ENCODE measurements at places on chromosomes 3 and 15.

GRCh38 chr3:171255236-171255806, 204.9 kb downstream of the TNIK start:
- H3K27ac ChIP-seq, result no peak overlapping the region
- no peak overlapping the region for H3K4me3 ChIP-seq
- H3K36me3 ChIP-seq, result no peaks in the 10 kb centered on the region
- no peaks in the 10 kb centered on the region for H3K27me3 ChIP-seq
- DNase-seq, result no peak
- peaks cover 4% of the 10 kb centered on the region for H3K4me1 ChIP-seq

- peak; percentile 28 for DNase-seq
- no peaks in the 10 kb centered on the region for H3K36me3 ChIP-seq
- H3K4me3 ChIP-seq, result no peak overlapping the region
- H3K27ac ChIP-seq, result no peak overlapping the region
These were observed 60.9 kb downstream of the TLNRD1 start for GRCh38 chr15:81061490-81062253.

GRCh38 chr3:175869404-175869803, 1010.3 kb downstream of the NAALADL2 start:
- DNase-seq, result no peak
- H3K27ac ChIP-seq, result no peak overlapping the region
- H3K36me3 ChIP-seq, result no peaks in the 10 kb centered on the region
- no peak overlapping the region for H3K4me3 ChIP-seq
- no peaks in the 10 kb centered on the region for H3K4me1 ChIP-seq

- H3K4me1 ChIP-seq, result no peaks in the 10 kb centered on the region
- H3K27ac ChIP-seq, result no peak overlapping the region
- H3K36me3 ChIP-seq, result no peaks in the 10 kb centered on the region
- DNase-seq, result no peak
- peaks cover 44% of the 10 kb centered on the region for H3K27me3 ChIP-seq
These were observed 79.4 kb downstream of the ANXA2 start for GRCh38 chr15:60318216-60318867.

DNA sequence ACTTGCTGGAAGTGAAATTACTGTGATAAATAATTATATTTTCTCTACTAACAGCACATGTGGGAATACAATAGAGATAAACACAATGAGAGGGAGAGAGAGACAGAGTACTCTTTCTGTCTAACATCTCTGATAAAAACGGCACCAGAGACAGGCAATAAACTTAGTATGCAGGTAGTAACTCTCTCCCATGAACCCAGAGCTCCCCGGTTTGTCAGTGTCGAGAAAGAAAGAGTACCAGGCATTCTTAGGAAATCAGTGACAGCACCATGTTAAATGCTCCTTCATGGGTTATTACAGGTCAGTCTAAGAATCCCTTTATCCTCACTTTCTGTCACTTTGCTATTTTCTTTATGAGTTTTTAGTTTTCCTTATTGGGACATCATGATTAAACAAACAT, 110.7 kb upstream of the EPHA3 start:
- H3K27ac ChIP-seq, result no peak overlapping the region
- no peak for DNase-seq
- no peak overlapping the region for H3K4me3 ChIP-seq
- H3K4me1 ChIP-seq, result no peaks in the 10 kb centered on the region
- H3K36me3 ChIP-seq, result no peaks in the 10 kb centered on the region

- H3K4me1 ChIP-seq, result peaks cover 3% of the 10 kb centered on the region
- H3K27me3 ChIP-seq, result no peaks in the 10 kb centered on the region
- no peak overlapping the region for H3K4me3 ChIP-seq
- DNase-seq, result no peak
- H3K27ac ChIP-seq, result no peak overlapping the region
These were observed 556.4 kb upstream of the CCDC54 start for GRCh38 chr3:106820726-106821362.

DNA sequence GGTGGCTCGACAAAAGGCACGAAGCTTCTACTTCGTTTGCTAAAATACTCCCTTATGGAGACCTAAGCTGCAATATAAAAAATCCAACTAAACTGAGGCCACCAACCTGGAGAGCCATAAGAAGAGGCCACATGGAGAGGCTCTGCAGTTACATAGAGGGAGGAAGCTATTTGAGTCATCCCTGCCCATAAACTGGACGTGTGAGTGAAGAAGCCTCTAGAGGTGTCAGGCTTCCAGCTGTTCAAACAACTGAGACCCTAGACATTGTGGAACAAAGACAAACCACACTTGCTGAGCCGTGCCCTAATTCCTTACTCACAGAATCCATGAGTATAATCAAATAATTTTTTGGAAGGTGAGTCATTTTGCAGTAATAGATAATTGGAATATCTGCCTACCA, 50.2 kb upstream of the GMNC start:
- no peaks in the 10 kb centered on the region for H3K36me3 ChIP-seq
- H3K27me3 ChIP-seq, result no peaks in the 10 kb centered on the region
- no peak for DNase-seq
- no peak overlapping the region for H3K4me3 ChIP-seq
- H3K4me1 ChIP-seq, result no peaks in the 10 kb centered on the region
- H3K27ac ChIP-seq, result no peak overlapping the region

DNA sequence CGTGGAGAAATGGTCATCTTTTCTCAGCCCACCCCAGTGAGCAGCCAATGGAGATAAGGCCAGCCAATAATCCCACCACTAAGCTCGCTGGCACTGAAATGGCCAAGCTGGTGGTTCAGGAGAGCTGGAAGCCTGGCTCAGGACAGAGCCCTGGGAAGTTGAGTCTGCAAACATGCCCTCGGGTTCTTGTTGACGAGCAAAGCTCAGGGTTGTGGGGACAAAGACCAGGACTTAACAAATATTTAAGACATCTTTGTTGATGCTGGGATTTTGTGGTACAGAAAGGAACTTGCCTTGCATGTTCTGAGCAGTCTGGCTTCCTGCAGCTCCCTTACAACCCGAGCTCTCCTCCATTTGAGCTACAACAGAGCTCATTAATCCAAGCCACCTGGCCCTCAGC, 4.4 kb downstream of the FAH start:
- no peak for DNase-seq
- H3K27ac ChIP-seq, result no peak overlapping the region
- no peaks in the 10 kb centered on the region for H3K27me3 ChIP-seq
- peaks cover 29% of the 10 kb centered on the region for H3K4me1 ChIP-seq

DNA sequence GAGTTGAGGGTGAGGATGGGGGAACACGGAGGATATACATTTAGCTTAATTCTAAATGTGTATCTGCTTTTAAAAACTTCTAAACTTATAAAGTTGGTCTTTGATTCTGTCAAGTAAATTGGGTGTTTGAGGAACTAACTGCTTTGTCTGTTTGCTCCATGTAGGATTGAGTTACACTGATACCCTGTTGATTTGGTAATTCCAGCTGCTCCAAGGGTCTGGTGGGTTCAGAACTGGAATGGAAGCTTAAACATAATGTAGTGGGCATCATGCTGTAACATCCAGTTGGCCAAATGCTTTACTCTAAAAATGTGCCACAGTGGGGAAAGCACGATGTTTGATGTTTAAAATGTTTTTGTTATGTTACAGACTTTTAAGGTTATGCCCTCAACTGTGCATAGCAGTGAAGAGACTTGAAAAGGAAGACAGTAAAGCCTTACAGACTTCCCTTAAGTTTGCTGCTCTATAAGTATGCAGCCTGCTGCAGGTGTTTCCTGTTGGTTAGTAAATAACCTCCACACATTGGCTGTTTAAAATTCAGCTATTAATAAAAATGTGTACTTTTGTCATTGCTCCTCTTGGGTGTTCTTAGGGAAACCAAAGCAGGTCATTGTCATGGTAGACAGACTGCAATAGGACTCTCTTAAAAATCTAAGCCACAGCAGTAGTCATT, 5.9 kb upstream of the EDEM1 start:
- H3K36me3 ChIP-seq, result peaks cover 10% of the 10 kb centered on the region
- H3K4me3 ChIP-seq, result no peak overlapping the region
- H3K27me3 ChIP-seq, result no peaks in the 10 kb centered on the region
- no peaks in the 10 kb centered on the region for H3K4me1 ChIP-seq
- no peak overlapping the region for H3K27ac ChIP-seq
- no peak for DNase-seq

GRCh38 chr15:73440571-73440970, 2.4 kb upstream of the REC114 start:
- no peak overlapping the region for H3K27ac ChIP-seq
- peaks cover 24% of the 10 kb centered on the region for H3K27me3 ChIP-seq
- H3K4me3 ChIP-seq, result no peak overlapping the region
- H3K4me1 ChIP-seq, result no peaks in the 10 kb centered on the region
- H3K36me3 ChIP-seq, result no peaks in the 10 kb centered on the region

DNA sequence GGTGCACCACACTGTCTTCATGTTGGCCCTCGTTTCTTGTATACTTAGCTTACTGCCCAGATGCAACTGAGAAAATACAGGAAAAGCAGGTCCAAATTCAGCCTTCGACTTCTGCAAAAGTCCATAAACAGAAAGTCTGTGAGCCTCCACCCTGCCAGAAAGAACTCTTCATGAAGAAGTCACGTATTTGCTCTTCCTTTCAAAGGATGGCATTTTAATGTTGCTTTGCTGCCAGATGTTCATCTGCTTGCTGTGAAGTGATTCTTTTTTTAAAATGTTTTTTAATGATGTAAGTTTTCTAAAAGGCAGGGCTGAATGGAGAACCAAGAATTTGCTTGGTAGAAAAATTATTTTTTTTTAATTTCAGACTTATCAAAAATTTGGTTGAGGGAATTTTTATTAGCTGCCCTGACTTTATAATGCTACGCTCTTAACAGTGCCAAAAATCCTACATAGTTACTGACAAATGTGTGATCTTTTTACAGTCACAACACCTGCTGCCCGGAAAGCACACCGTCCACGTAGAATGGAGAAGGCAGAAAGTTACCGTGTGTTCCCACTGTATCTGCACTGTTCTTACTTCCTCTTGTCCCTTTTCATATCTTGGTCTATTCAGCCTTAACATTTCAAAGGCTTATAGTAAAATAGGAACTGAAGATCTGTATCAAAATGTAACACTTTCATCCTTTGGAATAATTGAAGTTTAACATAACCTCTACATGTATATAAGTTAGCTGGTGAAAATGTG, 136.3 kb downstream of the LRRC28 start:
- peaks cover 8% of the 10 kb centered on the region for H3K4me1 ChIP-seq
- no peak for DNase-seq
- no peaks in the 10 kb centered on the region for H3K36me3 ChIP-seq
- no peak overlapping the region for H3K27ac ChIP-seq
- no peak overlapping the region for H3K4me3 ChIP-seq
- H3K27me3 ChIP-seq, result no peaks in the 10 kb centered on the region

DNA sequence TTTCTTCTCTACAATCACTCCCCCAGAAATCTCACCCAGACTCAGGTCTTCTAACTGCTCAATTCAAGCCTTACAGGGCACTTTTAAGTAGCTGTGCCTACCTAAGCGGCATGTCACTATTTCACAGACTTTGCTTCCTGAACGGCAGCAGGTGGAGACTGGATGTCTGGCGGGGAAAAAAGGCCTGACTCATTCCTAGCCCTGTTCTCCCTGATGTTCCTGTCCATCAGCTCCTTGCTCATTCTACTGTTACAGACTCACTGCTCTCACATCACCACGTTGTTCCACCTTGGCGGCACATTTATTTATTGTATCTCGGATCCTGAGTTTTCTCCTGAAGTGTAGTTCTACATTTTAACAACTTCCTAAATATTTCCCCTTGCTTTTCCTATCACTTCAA, 52.6 kb upstream of the ATP11B start:
- H3K36me3 ChIP-seq, result no peaks in the 10 kb centered on the region
- H3K4me1 ChIP-seq, result no peaks in the 10 kb centered on the region
- no peak overlapping the region for H3K4me3 ChIP-seq
- no peak for DNase-seq

DNA sequence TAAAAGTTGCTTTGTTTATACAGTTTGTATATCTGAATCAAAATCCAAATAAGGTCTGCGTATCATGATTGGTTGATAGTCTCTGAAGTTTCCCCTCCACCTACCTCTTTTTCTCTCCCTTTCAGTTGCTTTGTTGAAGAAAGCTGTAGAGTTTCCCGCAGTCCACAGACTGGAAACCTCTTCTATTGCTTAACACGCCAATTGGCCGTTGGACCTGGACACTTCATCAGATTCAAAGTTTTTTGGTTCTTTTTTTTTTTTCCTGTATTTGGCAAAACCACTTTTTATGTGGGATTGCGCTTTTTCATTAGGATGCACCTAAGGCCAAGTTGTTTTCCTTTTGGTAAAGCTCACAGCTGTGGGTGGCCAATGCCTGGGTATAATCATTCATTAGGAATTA, 14.5 kb upstream of the TM4SF1 start:
- DNase-seq, result no peak
- peaks cover 24% of the 10 kb centered on the region for H3K4me1 ChIP-seq
- H3K4me3 ChIP-seq, result no peak overlapping the region
- no peak overlapping the region for H3K27ac ChIP-seq

DNA sequence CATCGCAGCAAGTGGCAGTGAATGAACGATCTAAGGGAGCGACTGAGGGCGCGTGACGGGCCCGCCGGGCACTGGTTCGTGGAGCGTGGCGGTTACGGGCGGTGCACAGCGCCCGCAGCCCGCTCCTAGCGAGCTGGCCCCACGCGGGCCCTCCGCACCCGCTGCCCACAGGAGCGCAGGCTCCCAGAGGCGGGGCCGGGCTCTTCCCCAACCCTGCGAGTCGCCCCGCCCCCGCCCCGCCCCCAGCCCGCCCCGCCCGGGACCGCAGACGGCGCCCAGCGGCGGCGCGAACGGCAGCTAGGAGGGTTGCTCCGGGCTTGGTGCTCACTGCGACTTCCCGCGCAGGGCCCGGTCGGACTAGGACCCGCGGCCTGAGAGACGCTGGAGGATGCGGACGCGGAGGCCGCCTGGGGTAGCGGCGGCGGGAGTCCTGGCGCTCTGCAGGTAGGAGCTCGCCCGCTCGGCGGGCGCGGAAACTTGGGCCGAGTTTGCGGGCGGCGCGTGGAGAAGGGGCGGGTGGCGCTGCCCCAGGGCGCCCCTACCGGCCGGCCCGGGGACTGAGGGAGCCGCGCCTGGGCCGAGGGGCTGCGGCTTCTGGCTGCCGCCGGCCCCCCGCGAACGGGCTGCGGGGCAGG, at the start of gene C15orf39:
Gene C15orf39, plus strand, starts transcription at position 267 of the 635 bp plus-strand sequence. CDS start 4,167 bp downstream, outside the sequence.
- peaks cover 8% of the 10 kb centered on the region for H3K4me1 ChIP-seq
- peak within 1 kb of the TSS; percentile 91 for H3K27ac ChIP-seq

- H3K4me1 ChIP-seq, result no peaks in the 10 kb centered on the region
- no peak for DNase-seq
- no peaks in the 10 kb centered on the region for H3K36me3 ChIP-seq
- no peak overlapping the region for H3K4me3 ChIP-seq
- peaks cover 3% of the 10 kb centered on the region for H3K27me3 ChIP-seq
- no peak overlapping the region for H3K27ac ChIP-seq
These were observed 21.8 kb downstream of the PCOLCE2 start for GRCh38 chr3:142866841-142867631.

DNA sequence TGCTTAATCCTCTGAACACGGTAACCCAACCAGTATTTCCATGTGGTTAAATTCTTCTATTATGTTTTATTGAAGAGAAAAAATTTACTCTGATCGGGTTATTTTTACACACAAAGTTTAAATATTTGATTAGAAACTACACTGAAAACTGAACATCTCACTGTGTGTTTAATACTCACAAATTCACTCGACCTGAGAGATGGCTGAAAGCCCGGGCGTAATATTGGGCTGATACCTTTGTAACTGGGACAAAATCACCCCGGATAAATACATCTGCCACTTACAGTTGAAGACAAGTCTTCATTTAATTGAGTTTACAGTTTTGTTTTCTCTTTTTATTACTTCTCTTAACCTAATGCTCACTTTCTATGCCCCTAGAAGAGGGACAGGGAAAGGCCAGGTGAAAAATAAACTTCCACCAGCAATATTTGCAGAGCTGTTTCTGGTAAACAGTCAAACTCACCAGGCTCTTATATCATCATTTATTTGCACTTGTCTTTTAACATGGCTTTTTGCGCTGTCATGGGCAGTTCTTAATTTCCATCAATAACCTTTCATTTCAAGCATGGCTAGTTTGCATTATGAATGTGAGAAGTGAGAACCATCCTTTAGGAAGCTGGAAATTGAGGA, 145.6 kb upstream of the TMCO5A start:
- peaks cover 5% of the 10 kb centered on the region for H3K4me1 ChIP-seq
- DNase-seq, result no peak
- no peak overlapping the region for H3K27ac ChIP-seq
- no peaks in the 10 kb centered on the region for H3K36me3 ChIP-seq
